Suprapubic skin (tissue), 4 donors: ENCODE measurements at places on chromosomes 3 and 15. TPM values are rescaled to one million over a fixed set of nuclear protein-coding genes. Genes with fewer than 3 reads are reported as not detected.

Gene OSTN
- total RNA-seq: not detected

Gene PLSCR1
- 26.8 TPM for total RNA-seq

Gene NUDT16
- total RNA-seq: 10.4 TPM

Gene PPARG
- 13.2 TPM for total RNA-seq

Gene MYL3
- not detected for total RNA-seq

Gene CLDN16
- total RNA-seq: 1.7 TPM

Gene CHRM5
- total RNA-seq: not detected

DNA sequence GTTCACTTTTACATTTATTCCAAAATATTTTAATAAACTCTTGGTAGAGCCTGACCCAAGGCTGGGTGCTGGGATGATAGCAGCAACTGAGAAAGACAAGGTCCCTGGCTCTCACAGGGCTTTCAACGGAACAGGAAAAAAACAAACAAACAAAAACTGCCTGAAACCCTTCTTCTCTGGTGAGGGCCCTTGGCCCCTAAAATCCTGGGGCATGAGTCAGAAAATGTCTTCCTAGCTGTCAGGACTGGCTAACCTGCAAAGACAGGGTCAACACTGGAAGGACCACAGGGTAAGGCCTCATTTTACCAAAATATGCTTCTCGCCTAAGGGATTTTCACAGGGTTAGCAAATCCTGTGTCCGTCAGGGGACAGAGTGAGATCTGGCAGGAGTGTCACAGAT lies 45.7 kb upstream of the WNT5A start:
- no peak for DNase-seq

DNA sequence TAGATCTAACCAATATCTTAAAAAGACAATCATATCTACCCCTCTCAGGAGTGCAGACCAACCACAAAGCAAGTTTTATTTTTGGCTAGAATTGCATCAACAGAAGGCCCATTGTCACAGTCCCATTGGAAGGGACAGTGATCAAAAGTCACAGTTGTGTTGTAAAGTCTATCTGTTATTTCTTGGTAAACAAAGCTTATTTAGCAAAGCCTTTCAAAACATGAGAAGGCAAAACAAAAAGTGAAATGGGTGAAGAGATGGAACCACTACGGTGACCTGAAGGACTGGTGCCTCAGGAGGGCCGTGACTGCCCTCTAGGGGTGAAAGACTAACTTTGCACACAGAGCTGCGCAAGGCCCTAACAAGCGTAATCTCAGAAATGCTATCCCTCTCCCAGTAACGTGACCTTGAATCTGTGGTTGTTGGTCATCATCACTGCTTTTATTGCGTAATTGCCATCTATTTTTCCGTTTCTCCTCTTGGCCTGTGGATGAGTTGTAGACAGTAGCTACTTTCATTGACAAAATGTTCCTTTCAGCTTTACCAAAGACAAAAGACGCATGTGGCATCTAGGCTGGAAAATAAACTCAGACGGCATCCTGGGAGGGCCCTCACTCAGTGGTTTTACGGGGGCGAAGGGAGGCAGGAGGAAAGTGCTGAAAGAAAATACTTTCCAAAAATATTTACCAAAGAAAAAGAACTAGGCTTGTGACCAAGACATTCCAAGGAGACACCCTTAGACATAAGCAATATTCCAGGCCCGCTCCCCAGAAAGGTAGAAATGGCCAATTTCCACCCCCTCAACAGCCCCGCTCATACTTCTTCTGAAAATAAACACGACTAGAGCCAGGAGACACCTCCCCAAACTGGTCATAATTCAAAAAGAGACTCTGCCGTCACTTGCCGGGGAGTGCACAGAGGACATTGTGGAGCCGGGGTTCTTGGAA lies 79.4 kb downstream of the FRMD4B start:
- no peak for DNase-seq

GRCh38 chr3:45567730-45568172 lies 26.8 kb upstream of the LIMD1 start:
- no peak for DNase-seq

GRCh38 chr15:35505809-35506208 lies 40.2 kb downstream of the DPH6 start:
- no peak for DNase-seq

- DNase-seq: no peak
Observed at GRCh38 chr15:28252831-28253230, 69.1 kb downstream of the HERC2 start.

GRCh38 chr3:157156837-157157635 lies 2.9 kb downstream of the CCNL1 start:
- DNase-seq: no peak

DNA sequence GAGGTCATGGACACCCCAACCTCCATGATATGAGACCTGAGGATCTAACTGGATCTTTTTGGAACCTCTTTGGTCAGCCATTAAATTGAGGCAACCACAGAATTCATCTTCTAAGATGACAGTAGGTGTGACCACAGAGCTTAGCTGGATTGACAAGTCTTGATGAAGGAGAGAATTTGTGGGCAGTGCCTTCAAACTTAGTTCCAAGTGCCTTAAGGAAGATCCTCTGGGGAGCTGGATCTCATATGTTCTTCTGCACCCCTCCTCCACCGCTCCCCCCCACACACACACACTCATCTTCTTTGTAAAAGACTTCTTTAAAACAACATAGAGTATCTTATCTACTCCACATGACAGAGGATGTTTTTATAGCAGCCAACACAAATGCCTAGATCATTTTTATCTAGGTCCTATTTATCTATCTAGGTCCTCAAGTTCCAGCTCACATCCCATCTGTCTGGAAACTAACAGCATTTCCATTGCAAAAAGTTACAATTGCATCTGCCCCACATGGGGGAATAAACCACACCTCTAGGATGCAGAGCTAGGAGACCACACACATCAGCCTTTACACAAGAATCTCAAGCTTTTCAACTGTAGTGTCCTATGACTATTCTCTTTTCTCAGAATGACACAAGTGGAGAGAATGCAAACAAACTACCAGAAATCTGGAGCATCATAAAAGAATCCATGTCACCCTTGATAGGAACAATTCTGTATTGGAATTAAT lies 37.4 kb downstream of the WWTR1 start:
- no peak for DNase-seq

DNA sequence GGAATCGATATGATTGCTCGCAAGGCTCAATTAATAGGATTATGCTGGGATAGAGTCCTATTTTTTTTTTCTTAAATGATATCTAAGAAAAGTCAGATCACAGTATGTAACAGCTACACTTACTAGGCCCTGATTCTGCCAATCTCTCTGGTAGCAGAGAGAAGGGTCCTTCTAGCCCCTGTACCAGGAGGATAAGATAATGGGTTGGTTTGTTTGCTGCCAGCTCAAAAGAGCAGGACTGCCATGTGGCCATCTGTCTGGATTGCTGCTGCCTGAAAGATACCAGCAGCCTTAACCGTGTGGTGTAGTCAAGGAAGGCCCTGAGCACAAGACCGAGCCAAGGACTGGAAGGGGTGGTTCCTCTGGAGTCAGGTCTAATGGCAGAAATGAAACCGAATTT lies 236.4 kb downstream of the KLF13 start:
- DNase-seq: no peak

DNA sequence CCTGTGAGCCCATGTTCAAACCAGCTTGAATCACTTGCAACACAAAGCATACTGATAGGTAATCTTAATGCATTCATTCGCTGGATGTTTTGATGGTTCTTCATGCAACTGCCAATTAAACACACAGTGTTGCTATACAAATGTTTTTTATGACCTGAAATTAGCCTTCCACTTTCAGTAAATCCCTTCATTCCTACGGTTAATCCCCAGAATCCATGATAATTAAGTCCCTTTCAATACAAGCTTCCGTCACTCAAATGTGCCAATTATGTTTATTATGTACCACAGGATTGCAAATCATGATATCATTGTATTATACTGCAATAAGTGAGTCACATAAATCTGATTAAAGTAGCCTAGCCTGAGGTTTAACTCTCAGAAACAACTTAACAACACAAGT lies 14.5 kb upstream of the LYZL4 start:
- no peak for DNase-seq

DNA sequence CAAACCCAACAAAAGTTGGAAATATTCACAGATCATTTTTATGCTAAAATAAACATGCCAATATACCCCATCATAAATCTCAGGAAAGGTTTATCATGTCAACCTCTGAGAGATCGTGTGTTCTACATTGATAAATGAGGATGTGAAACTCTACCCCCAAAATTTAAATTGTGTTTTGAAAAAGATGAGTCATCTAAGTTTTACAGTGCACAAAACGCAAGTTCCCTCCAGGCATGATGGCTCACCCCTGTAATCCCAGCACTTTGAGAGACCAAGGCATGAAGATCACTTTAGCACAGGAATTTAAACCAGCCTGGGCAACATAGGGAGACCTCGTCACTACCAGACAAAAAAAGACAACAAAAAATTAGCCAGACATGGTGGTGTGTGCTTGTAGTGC lies 1487.0 kb upstream of the GBE1 start:
- DNase-seq: no peak

GRCh38 chr15:40094156-40094555 lies 14.5 kb downstream of the BMF start:
- DNase-seq: no peak

GRCh38 chr3:129702934-129703712 lies 96.6 kb upstream of the PLXND1 start:
- no peak for DNase-seq
